ENCODE measurements at places on chromosomes 13 and 19.

DNA sequence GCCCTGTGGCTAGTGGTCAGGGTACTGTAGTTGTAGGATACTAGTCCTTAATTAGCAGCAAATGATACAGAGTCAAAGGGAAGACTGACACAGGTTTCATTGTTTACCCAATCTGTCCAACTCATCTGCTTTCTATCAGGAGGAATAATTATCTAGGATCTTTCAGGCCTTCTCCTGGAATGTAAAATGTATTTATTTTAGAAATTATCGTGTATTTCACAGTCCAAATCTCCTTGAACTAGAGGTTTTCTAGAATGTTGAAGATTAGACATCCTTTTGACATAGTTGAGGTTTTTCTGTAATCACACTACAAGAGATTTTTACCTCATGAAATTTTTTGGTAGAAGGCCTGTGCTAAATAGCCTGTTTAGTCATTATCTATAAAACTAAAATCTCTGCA lies 1694.8 kb upstream of the PCDH20 start:
- DNase-seq = no peak

GRCh38 chr13:85864963-85865530 lies 65.8 kb upstream of the SLITRK6 start:
- DNase-seq = peak; percentile 23

DNA sequence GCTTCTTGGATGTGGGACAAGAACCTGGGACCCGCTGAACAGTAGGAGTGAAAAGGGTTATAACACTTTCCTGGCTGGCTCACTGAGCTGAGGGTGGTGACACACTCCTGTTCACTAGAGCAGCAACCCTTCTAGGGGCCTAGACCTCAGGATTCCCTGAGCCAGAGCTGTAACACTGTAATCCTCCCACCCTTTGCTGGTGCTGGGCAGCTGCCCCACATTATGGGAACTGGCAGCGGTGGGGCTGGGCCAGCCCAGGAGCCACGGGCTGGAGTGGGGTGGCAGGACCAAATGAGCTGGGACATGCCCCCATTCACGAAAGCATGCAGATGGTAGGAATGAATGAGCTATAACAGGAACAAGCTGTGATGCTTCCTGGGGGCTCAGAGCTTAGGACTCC lies 110.6 kb downstream of the B3GLCT start:
- no peak for DNase-seq

GRCh38 chr13:92963029-92963428 lies 263.6 kb upstream of the GPC6 start:
- DNase-seq = no peak

DNA sequence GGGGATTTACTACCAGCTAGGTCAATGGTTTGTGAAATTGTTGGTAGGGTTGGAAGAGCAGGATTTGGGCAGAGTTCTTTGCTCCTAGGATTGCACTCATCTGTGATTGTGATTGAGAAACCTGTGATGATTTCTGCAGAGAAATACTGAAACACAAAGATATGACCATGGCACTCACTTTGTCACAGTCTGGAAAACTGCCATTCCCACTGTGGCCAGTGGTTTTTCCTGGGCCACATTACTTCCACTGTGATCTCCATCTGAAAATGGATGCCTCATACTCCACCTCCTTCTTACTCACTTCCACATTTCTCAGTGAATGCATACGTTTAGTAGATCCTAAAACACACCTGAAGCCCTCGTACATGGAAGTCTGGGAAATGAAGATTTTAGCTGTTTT lies 593.2 kb downstream of the LMO7 start:
- DNase-seq = no peak

DNA sequence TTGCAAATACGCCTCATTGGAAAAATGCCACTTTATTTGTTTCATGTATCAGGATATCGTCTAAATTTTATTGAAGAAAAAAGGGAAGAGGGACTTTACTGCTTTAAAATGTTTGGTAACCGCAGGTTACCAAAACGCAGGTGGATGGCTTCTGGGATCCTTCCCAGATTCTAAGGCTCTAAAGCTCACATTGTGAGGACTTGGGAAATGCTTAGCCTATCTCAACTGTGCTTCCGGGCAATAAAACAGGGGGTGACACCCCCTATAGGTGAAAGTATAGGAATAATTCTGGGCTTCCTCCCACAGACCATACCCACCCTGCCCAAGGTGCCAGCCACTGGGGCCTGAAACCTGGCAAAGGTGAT lies 73.2 kb upstream of the IPO5 start:
- DNase-seq = no peak

GRCh38 chr19:42290523-42291434 lies 11.2 kb upstream of the PRR19 start:
- DNase-seq = peak; percentile 46

DNA sequence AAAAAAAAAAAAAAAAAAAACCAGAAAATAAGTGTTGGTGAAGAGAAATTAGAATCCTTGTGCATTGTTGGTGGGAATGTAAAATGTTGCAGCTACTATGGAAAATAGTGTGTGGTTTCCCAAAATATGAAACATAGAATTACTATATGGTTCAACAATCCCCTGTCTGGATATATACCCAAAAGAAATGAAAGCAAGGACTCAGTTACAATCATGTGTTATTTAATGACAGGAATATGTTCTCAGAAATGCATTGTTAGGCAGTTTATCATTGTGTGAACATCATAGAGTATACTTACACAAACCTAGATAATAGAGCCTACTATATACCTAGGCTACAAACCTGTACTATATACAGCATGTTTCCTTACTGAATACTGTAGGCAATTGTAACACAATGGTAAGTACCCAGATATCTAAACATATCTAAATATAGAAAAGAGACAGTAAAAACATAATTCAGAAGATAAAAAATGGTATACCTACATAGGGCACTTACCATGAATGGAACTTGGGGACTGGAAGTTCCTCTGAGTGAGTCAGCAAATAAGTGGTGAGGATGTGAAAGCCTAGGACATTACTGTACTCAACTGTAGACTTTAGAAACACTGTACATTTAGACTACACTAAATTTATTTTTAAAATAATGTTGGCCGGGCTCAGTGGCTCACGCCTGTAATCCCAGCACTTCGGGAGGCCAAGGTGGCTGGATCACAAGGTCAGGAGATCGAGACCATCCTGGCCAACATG lies 25.7 kb upstream of the SLC7A1 start:
- no peak for DNase-seq

DNA sequence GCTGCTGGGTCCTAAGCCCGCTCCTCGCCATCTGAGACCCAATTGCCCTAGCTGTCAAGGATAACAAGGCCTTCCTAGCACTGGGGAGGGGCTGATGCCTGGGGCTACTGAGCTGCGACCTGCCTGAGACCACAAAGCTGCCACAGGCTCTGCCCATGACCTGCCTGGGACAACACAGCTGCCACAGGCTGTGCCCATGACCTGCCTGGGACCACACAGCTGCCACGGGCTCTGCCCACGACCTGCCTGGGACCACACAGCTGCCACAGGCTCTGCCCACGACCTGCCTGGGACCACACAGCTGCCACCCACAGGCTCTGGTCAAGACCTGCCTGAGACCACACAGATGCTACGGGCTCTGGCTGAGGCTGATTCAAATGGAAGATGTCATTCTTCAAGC lies 54.8 kb downstream of the EPS15L1 start:
- DNase-seq = no peak

- no peak for DNase-seq
Observed at GRCh38 chr13:108700422-108701170, 71.2 kb downstream of the MYO16 start.

DNA sequence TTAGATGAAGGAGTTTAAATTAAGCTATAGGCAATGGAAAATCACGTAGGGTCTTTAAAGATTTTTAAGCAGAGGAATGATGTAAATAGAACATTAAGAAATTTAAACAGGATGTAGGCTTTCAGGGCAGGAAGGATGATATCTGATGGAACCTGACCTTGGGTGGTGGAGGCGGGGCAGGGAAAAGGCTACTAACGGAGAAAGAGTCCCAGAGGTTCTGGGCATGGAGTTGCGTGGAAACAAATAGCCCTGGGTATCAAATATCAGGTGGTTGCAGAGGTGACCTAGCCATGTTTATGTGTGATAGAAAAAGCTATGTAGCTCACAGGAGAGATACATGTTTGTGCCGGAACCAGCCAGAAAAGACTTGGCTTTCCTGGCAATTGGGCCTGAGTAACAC lies 7.8 kb upstream of the CDK8 start:
- no peak for DNase-seq

DNA sequence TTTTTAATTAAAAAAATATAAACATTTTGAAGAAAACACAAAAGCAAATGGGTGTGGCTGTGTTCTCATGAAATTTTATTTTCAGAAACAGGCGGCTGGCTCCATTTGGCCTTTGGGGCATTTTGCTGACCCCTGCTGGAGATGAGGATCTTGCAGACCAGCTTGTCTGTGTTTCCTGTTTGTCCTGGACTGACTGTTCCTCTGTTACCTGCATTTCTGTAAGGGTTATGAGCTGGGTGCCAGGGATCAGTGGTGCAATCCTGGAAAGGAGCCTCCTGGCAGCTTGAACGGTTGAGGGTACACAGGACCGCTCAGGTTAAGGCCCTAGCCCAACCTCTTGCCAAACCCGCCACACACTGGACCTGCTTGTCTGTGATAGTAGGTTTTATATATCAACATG lies 49.9 kb downstream of the ZNF787 start:
- DNase-seq = no peak

DNA sequence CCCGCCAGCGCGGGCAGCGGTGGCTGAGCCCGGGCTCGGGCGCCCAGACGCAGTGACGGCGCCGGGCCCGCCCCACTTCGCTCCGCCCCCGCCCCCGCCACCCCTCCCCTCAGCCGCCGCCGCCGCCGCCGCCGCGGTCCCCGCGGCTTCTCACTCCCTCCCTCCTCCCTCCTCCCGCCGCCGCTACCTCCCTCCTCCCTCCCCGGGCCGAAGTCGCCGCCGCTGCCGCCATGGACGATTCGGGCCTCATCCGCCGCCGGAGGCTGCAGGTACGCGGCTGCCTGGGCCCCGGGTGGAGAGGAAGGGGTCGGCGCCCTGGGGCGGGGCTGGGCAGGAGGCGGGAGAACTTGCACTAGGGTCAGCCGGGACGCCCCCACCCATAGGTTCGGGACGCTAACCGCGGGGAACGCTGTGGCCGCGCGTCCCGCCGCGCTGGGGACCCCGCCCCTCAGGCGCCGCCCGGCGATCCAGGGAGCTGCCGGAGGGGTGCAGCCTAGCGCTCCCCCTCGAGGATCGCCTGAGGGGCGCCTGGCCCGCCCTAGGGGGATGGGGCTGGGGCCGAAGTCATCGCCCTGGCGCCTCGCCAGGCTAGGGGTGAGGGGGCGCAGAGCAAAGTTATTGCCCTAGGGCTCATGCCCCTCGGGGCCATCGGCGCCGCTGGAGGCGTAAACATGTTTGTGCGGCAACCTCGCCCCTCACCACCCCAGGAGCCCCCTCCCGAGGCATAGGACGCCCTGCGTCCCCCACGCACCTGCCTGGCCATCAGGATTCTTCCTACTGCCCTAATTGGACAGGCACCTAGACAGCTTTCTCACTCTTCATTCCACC lies 427 bp downstream of the RTBDN start:
- DNase-seq = peak; percentile 75

DNA sequence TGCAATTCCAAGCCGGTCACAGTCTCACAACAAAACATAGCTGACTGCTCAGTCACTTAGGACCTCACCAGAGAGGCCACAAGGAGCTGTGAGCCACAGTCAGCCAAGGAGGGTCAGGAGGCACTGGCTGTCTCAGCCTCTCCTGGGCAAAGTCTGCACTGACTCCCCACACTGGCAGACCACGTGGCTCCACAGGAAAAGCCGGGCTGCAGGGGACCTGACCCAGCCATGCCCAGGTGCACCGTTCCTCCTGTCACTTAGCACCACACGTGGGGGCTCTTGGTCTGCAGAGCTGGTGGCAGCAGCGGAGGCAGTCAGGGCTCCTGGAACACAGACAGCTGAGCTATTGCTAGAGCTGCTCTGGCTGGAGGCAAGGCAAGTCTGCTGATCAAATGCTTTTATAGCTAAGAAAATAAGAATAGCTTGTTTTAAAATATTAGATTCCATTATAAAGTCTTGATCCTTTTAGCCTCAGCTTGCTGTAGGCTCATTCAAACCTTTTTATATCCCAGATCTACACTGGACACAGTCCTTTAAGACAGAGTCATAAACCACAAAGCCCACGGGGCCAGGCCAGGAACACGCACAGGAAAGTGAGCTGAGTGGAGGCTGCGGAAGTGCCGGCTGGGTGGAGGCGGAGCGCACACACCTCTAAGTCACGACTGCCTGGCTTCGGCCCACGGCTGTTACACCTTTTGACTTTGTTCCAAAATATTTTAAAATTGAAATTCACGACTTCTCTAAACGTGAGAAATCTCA lies 744.1 kb downstream of the UQCRFS1 start:
- peak; percentile 20 for DNase-seq

- DNase-seq = no peak
Observed at GRCh38 chr13:69324090-69324886, 783.3 kb upstream of the ATXN8OS start.

- no peak for DNase-seq
Observed at GRCh38 chr19:54343868-54344267, 4.9 kb upstream of the LILRA4 start.

- DNase-seq = no peak
Observed at GRCh38 chr13:67299072-67299635, 69.0 kb upstream of the PCDH9 start.

GRCh38 chr19:45816236-45817009 lies 1.3 kb upstream of the RSPH6A start:
- DNase-seq = no peak

GRCh38 chr13:77048681-77049080 lies 21.7 kb upstream of the FBXL3 start:
- peak; percentile 67 for DNase-seq

DNA sequence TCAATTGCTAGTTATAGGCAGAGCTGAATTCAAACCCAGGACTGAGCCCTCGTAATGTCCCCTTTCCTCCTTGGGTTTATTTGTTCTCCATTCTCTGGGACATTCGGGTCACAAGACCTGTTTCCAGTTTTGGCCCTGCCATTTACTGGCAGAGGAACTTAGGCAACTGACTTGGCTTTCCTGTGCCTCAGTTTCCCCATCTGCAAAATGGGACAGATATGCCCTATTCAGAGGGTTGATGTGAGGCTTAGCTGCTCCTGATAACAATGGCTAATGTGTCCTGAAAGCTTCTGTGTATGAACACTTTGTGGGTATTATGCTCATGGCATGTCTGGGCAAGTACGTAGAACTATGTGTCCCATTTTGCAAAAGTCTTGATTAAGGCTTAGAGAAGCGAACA lies 996 bp downstream of the ZNF524 start:
- DNase-seq = no peak

GRCh38 chr13:93286047-93286446 lies 59.4 kb downstream of the GPC6 start:
- DNase-seq = no peak

- DNase-seq = peak; percentile 50
Observed at GRCh38 chr13:51584731-51585672, 740 bp downstream of the WDFY2 start.

DNA sequence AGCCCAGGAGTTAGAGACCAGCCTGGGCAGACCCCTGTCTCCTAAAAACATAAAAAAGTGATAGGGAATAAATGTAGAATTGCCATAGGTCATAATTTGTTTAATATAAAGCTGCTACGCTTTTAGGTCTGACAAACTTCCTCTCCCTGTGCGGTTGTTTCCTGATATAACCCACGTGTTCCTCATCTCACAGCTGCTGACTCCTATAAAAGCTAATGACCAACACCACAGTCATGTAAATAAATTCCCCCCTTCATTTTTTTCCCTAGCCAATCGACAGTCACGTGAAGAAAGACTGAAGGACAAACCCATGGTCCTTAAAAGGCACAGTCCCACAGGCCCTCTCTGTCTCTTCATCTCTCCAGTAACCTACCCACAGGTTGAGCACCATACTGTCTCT lies 27.5 kb downstream of the ZNF266 start:
- DNase-seq = no peak

Measured in iPS-NIHi11 (cell line).